NCI-H1930 (cell line): ENCODE measurements at places on chromosomes 13 and 19.

GRCh38 chr19:55473225-55474012 is 3.0 kb upstream of the ZNF628 start:
- DNase-seq: no peak

DNA sequence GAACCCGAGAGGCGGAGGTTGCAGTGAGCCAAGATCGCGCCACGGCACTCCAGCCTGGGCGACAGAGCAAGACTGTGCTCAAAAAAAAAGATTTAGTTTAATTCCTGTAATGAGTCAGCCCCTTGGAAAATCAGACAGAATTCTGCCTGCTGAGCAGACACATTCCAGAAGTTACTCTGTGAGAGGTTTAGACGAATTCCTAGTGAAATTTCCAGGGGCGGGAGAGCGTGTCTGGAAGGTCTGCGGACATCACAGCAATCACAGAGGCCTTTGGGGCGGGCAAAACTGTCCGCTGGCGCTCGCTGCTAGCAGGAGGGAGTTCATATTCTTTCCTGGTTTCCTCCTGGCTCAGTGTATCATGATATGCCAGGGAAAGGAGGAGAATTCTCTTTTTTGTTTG is 17.5 kb downstream of the MISP start:
- no peak for DNase-seq

GRCh38 chr19:39401549-39402345 is 4.9 kb upstream of the ZFP36 start:
- DNase-seq: no peak

DNA sequence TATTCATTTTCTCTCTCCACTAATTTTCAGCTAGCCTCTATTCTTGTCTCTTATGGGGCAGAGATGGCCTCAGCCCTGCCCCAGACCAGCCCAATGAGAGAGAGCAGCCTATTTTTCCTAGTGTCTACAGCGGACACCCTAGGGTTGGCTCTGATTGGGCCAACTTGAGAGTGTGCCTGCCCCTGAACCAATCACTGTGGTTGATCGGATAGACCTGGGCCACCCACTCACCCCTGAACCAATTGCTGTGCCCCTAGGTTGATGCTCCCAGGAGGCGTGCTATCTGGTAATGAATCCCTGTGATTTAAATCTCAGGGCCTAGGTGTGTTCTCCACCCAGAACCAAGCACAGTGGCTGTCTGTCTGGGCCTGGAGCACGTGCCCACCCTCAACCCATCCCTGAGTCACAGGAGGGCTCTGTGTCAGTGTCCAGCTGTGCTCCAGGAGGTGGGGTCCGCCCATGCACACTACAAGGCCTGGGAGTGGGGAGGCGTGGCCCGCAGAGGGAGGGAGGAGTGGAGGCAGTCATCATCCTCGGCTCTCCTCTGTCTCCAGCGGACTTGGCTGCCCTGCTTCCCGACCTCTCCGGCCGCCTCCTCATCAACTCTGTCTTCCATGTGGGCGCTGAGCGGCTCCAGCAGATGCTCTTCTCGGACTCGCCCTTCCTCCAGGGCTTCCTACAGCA is 14.9 kb upstream of the SCN1B start:
- no peak for DNase-seq

DNA sequence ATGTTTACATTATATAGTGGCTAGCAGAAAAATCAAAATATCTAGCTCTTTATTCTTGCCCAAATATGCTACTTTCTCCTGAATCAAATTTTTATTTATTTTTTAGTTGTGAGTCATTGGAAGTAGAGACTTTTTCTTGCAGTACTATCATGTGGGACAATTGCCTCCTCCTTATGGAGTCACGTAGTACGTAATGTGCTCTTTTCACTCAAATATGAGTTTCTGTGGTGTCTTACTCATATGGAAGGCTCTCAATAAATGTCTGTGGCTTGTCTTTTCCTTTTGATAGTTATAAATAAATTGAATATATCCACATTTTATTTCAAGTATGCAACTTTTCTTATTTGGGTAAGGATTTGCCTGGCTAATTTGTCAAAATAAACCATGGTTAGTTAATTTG is 1411.0 kb upstream of the SLC10A2 start:
- DNase-seq: no peak
